Ascending aorta (tissue), 2 donors: ENCODE measurements at places on chromosomes 5 and 9. TPM values are rescaled to one million over a fixed set of nuclear protein-coding genes. Genes with fewer than 3 reads are reported as not detected.

DNA sequence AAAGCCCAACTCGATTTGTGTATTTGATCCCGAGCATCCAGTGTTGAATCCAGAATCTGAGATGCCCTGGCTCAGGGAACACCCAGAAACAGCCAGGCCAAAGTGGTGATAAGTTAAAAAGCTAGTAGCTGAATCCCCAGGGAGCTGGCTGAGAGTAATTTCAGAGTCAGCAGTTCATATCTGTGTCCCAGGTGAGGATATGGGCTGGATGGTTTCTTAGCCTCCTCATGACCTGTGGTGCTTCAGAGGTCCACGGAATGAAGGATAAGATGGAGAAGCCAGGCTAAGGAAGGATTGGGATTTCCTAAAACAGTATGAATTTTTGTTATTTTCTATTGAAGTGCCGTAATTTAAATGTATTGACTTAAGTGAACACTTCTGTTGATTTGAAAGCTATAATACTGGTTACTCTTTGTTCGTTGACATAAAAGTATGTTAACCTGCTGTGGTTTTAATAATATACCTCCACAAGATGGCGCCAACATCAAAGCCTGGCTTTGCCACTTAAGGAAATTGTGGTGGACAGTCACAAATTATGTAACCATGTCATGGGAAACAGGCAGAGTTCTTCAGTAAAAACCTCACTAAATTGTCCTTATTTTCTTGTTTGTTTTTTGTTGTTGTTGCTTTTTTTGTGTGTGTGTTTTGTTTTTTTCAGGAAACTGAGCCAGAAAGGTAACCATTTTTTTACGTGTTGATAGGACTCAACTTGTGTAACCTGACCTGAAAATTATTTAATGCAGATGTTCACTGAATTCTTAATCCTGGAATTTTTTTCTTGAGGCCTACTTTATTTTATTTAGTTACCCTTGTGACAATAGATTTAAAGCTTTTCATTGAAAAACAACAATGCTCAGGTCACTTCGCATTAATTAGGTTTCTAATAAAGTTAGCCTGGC is 11.4 kb downstream of the MTAP start:
- peak; percentile 79 for DNase-seq
- no peaks in the 10 kb centered on the region for H3K4me1 ChIP-seq
- no peak overlapping the region for H3K27ac ChIP-seq
- peaks cover 32% of the 10 kb centered on the region for H3K36me3 ChIP-seq
- H3K27me3 ChIP-seq, result no peaks in the 10 kb centered on the region
- no peak overlapping the region for H3K4me3 ChIP-seq

DNA sequence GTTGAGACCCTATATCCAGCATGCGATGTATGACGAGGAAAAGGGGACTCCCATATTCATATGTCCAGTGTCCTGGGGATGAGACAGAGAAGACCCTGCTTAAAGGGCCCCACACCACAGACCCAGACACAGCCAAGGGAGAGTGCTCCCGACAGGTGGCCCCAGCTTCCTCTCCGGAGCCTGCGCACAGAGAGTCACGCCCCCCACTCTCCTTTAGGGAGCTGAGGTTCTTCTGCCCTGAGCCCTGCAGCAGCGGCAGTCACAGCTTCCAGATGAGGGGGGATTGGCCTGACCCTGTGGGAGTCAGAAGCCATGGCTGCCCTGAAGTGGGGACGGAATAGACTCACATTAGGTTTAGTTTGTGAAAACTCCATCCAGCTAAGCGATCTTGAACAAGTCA is 17.1 kb downstream of the BTNL3 start:
- H3K4me1 ChIP-seq, result no peaks in the 10 kb centered on the region
- H3K4me3 ChIP-seq, result no peak overlapping the region
- H3K36me3 ChIP-seq, result no peaks in the 10 kb centered on the region
- DNase-seq, result no peak

DNA sequence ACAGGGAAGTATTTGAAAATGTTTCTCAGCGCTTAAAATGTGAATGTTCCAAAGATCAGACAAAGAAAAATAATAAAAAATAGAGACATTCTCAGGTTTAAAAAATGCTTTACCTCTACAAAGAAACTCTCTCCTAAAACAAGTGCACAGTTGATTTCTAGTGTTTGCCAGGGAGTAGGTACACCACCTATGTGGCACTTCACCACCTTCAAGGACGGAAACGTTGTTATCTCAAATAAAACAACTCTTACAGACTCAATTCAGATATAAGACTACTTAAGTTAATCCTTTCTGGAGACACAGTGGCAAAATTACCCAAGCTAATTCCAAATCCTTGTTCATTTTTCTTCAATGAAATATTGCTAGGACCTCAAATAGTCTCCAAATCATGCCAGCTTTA is 286.4 kb upstream of the ISL1 start:
- no peaks in the 10 kb centered on the region for H3K4me1 ChIP-seq
- no peak for DNase-seq
- no peaks in the 10 kb centered on the region for H3K27me3 ChIP-seq
- H3K27ac ChIP-seq, result no peak overlapping the region
- no peak overlapping the region for H3K4me3 ChIP-seq

- H3K4me3 ChIP-seq, result no peak overlapping the region
- no peaks in the 10 kb centered on the region for H3K4me1 ChIP-seq
- H3K27me3 ChIP-seq, result no peaks in the 10 kb centered on the region
- DNase-seq, result no peak
- no peak overlapping the region for H3K27ac ChIP-seq
Observed at GRCh38 chr5:178313316-178313715, 80.7 kb upstream of the PHYKPL start.

- no peak overlapping the region for H3K27ac ChIP-seq
- H3K27me3 ChIP-seq, result no peaks in the 10 kb centered on the region
- no peak overlapping the region for H3K4me3 ChIP-seq
- H3K4me1 ChIP-seq, result no peaks in the 10 kb centered on the region
- no peak for DNase-seq
Observed at GRCh38 chr9:21919377-21920362, 74.5 kb downstream of the CDKN2A start.

DNA sequence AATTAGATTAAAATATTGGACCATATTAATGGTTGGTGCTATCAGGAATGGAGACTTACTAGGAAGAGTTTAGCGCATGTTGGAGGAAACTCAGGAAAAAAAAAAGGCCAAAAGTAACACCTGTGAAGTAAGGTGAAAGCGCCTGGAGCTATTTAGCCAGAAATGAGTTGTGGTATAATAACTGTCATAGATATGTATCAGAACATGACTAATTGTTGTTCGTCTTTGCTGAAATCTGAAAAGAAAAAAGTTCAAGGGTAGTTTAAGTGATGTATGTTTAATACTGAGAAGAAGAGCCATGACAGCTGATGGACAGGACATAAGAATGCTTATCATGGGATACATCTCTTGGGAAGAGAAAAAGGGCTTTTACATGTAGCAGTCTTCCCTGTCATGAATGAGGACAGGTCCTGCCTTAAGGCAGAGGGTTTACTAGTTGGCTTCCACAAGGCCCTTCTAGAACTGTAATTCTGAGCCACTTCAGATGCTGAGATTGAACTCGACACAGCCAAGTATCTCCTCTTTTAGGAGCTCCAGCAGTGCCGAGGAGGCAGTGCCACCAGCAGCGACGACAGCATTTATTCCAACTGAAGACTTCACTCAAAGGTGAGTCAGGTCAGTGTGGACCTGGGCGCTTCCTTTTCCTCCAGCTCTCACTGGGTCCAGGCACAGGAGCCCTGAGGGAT is 940 bp upstream of the CAMK4 start:
- peak overlapping the region; percentile 20 for H3K27ac ChIP-seq
- no peak overlapping the region for H3K4me3 ChIP-seq
- H3K27me3 ChIP-seq, result no peaks in the 10 kb centered on the region
- no peak for DNase-seq

GRCh38 chr5:7850395-7851239 is at the start of gene CFAP90:
Gene CFAP90, minus strand, starts transcription at chr5:7851133. Its CDS starts 112 bp downstream, at chr5:7851021.
- H3K27ac ChIP-seq, result no peak within 1 kb of the TSS
- no peaks in the 10 kb centered on the region for H3K36me3 ChIP-seq
- no peak for DNase-seq
- H3K4me1 ChIP-seq, result peaks cover 3% of the 10 kb centered on the region
- H3K27me3 ChIP-seq, result peaks cover 5% of the 10 kb centered on the region
- peak within 1 kb of the TSS; percentile 58 for H3K4me3 ChIP-seq

GRCh38 chr5:153794327-153794726 is 244.4 kb downstream of the FAM114A2 start:
- no peak for DNase-seq
- H3K27me3 ChIP-seq, result no peaks in the 10 kb centered on the region
- H3K27ac ChIP-seq, result no peak overlapping the region
- no peak overlapping the region for H3K4me3 ChIP-seq

DNA sequence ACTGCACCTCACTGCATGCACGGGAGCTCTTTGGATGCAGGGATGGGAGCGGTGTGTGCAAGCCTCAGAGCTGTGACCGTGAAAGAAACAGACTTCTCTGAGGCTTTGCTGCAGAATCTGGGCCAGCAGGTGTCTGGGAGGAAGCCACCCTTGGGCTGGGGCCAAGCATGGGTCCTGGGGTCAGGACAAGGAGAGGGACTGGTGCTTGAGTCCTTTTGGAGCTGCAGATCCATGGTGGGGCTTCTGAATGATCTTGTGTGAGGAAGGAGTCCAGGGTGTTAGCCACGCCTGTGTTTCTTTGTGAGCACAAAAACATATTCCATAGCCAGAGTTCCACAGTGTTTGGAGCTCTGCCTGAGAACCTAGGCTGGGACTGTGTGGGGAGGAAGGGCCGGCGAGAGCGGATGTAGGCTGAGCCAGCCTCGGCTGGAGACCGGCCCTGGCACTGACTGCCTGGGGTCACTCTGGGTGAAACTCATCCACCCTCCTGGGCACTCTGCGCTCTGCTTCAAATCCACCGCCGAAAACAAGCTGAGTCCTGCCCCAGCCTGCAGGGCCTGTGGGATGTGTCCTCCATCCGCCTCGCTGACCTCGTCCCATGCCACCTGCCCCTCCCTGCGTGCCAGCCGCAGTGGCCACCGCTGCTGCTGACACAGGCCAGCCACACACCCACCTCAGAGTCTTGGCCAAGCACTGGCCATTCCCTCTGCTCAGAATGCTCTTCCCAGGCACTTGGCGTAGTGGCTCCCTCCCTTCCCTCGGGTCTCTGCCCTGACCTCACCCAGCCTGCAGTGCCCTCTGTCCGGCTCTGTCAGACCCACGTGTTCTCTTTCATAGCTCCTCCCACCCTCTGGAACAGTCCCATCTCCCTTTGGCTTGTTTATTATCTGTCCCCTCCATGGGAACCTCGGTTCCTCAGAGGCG is 26.7 kb downstream of the ERGIC1 start:
- peaks cover 28% of the 10 kb centered on the region for H3K4me1 ChIP-seq
- peak; percentile 97 for DNase-seq
- peak overlapping the region; percentile 97 for H3K27ac ChIP-seq
- no peaks in the 10 kb centered on the region for H3K36me3 ChIP-seq
- H3K27me3 ChIP-seq, result no peaks in the 10 kb centered on the region

RAB3C gene
- 3.0 TPM for total RNA-seq

PCDHGA1 gene
- not detected for total RNA-seq

GRCh38 chr9:121055642-121056143 is 5.6 kb upstream of the C5 start:
- no peaks in the 10 kb centered on the region for H3K36me3 ChIP-seq
- H3K4me3 ChIP-seq, result no peak overlapping the region
- no peaks in the 10 kb centered on the region for H3K4me1 ChIP-seq
- no peak overlapping the region for H3K27ac ChIP-seq

PCDHB3 gene
- total RNA-seq, result 1.1 TPM

DNA sequence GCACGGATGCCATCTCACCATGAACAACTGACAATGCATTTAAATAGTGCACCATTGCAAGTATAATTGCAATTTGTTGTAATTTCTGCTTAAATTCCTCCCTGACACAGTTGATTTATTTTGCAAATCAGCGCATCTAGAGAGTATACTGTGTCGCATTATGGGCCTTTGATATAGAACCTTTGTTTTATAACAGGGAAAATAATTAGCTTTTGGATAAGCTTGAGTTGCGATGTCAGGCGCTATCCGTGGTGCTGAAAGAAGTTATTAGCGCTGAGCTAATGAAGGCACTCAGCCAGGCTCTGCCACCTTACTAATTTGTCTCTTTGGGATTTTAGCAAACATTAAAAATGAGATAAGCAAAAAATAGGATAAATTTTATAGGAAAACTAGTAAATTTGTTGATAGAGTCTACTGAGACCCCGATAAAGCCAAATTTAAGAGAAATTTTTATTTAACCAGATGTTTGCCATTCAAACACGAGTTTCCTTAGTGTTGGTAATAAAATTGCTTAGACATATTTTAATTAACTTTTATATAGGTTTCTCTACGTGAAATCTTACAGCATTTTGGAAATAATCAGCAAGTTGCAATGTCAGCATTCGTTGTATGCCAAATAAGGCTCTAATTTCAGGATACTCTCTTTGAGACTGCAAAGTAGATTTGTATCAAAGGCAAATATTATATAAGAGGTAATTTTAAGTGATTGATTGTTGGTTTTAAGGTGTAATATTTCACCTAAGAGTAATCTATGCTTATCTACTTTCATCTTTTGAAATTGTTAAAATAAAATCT is 355.5 kb downstream of the TLR4 start:
- no peaks in the 10 kb centered on the region for H3K4me1 ChIP-seq
- no peaks in the 10 kb centered on the region for H3K36me3 ChIP-seq
- no peak overlapping the region for H3K27ac ChIP-seq
- H3K27me3 ChIP-seq, result no peaks in the 10 kb centered on the region
- DNase-seq, result no peak

CAMK2A gene
- total RNA-seq, result not detected

GRCh38 chr9:120741701-120742100 is 27.4 kb upstream of the MEGF9 start:
- no peak overlapping the region for H3K4me3 ChIP-seq
- H3K36me3 ChIP-seq, result no peaks in the 10 kb centered on the region
- DNase-seq, result no peak
- no peaks in the 10 kb centered on the region for H3K4me1 ChIP-seq
- no peaks in the 10 kb centered on the region for H3K27me3 ChIP-seq
- no peak overlapping the region for H3K27ac ChIP-seq

- no peaks in the 10 kb centered on the region for H3K36me3 ChIP-seq
- H3K27ac ChIP-seq, result no peak overlapping the region
- no peak overlapping the region for H3K4me3 ChIP-seq
- DNase-seq, result no peak
Observed at GRCh38 chr5:2213121-2213730, 330.5 kb upstream of the IRX4 start.

- no peak for DNase-seq
- no peak overlapping the region for H3K27ac ChIP-seq
- no peaks in the 10 kb centered on the region for H3K4me1 ChIP-seq
- H3K36me3 ChIP-seq, result peaks cover 19% of the 10 kb centered on the region
- H3K4me3 ChIP-seq, result no peak overlapping the region
Observed at GRCh38 chr5:72328172-72328571, 8.0 kb downstream of the PTCD2 start.

SGCD gene
- 4.0 TPM for total RNA-seq

- H3K36me3 ChIP-seq, result peaks cover 19% of the 10 kb centered on the region
- peaks cover 3% of the 10 kb centered on the region for H3K4me1 ChIP-seq
- DNase-seq, result peak; percentile 79
- H3K27ac ChIP-seq, result peak within 1 kb of the TSS; percentile 82
- no peaks in the 10 kb centered on the region for H3K27me3 ChIP-seq
Observed at GRCh38 chr9:92115071-92115858, at the start of gene SPTLC1. Gene SPTLC1, minus strand, starts transcription at chr9:92115413. Its CDS starts 43 bp downstream, at chr9:92115370.

DNA sequence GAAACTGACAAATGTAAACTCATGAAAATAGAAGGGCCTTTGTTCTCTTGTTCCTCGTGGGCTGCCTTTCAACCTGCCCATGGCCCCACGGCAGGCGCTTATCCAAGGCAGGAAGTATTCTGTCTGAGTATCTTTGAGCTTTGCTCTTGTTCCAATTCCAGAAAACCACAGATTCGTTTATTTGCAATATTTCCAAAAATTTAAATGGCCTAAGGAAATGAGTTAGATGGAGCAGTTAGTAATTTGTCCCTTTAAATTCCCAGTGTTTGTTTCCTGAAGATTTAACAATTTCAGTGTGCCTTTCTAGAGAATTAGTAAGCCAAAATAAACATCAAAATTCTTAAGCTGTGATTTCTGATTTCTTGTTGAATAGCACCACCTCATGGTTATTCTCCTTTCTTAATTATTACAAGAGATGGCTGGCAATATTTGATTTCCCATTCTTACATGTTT is 299.4 kb upstream of the RASA1 start:
- H3K4me1 ChIP-seq, result no peaks in the 10 kb centered on the region
- no peaks in the 10 kb centered on the region for H3K27me3 ChIP-seq
- no peaks in the 10 kb centered on the region for H3K36me3 ChIP-seq
- no peak for DNase-seq
